Common myeloid progenitor, CD34-positive (primary cell): ENCODE measurements at places on chromosomes 7 and 10.

DNA sequence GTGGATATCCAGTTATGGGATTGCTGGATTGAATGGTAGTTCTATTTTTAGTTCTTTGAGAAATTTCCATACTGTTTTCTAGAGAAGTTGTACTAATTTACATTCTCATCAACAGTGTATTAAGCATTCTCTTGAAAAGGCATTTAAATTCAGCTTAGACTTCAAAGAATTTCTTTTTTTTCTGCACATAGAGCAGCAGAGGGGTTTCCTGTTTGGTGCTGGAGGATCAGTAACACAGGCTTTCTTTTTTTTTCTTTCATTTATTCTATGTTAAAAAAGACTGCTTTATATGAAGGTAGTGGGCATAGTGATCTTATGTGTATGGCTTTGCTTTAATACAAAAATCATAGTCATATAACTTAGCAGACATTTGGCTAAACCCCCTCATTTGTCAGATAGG is 47.6 kb upstream of the TARP start:
- H3K4me1 ChIP-seq = peaks cover 36% of the 10 kb centered on the region
- H3K36me3 ChIP-seq = no peaks in the 10 kb centered on the region
- H3K27me3 ChIP-seq = no peaks in the 10 kb centered on the region
- DNase-seq = no peak

DNA sequence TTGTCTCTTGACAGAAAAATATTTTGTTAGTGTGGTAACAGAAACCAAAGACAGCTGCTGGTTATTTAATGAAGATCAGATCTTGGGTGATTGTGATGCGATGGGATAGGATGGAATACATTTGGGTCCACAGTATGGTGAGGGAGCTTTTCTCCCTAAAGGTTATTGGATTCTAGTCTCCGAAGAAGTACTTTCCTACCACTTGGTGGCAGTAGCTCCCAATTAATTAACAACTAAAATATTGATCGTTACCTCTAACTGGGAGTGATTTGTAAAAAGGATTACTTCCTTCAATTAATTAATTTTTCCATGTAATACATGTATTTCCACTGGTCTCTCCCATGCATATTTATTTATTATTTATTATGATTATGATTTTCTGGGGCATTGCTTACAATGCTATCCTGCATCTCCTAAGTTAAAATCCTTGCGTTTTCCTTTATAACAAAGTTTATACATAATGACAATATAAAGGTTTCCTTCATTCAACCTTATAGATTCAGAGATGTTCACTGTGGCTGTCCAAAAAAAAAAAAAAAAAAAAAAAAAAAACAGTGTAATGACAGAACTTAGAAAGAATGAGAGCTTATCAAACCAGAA is 25.6 kb downstream of the TMEM196 start:
- no peaks in the 10 kb centered on the region for H3K27me3 ChIP-seq
- H3K27ac ChIP-seq = no peak overlapping the region
- no peak overlapping the region for H3K4me3 ChIP-seq
- H3K4me1 ChIP-seq = no peaks in the 10 kb centered on the region

DNA sequence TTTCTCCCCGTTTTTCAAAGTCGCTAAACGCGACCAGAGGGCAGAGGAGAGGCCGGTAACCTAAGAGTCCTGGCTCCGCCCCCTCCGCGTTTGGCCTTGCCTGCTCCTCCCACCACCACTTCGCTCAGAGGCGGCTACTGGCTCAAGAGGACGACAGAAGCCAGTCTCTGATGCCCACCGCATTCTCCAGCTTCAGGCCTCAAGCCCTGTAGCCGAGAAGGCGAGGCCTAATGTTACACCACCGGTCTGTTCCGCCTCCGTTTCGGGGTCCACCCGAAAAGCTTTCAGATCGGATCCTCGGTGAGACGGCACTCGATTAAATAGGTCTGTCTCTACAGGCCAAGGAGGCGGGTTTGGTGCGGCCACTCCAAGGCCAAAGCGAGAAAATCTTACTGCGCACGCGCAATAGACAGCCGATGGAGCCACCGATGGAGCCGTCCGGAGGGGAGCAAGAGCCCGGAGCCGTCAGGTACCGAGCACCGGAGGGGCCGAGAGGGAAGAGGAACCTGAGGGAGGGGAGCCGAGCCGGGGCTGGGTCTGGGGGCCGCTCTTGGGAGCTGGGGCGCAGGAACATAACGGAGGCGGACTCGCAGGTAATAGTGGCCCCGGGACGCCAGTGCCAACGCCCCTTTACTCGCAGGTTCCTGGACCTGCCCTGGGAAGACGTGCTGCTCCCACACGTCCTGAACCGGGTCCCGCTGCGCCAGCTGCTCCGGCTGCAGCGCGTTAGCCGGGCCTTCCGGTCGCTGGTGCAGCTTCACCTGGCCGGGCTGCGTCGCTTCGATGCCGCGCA is at the start of gene FBXL15:
TSS of gene FBXL15 (plus strand) at position 123 of the 793 bp plus-strand sequence. CDS start at position 417, 294 bp downstream.
- peak within 1 kb of the TSS; percentile 85 for H3K27ac ChIP-seq
- H3K4me1 ChIP-seq = peaks cover 35% of the 10 kb centered on the region
- peaks cover 23% of the 10 kb centered on the region for H3K36me3 ChIP-seq
- peak within 1 kb of the TSS; percentile 87 for H3K4me3 ChIP-seq

GRCh38 chr10:71236286-71236685 is 23.9 kb downstream of the UNC5B start:
- no peak overlapping the region for H3K27ac ChIP-seq
- no peaks in the 10 kb centered on the region for H3K27me3 ChIP-seq
- H3K4me1 ChIP-seq = peaks cover 35% of the 10 kb centered on the region
- no peak overlapping the region for H3K4me3 ChIP-seq
- DNase-seq = no peak

- H3K27me3 ChIP-seq = peaks cover 24% of the 10 kb centered on the region
- no peak overlapping the region for H3K4me3 ChIP-seq
- H3K36me3 ChIP-seq = no peaks in the 10 kb centered on the region
These were observed 66.9 kb downstream of the CDHR3 start for GRCh38 chr7:106029941-106030340.

DNA sequence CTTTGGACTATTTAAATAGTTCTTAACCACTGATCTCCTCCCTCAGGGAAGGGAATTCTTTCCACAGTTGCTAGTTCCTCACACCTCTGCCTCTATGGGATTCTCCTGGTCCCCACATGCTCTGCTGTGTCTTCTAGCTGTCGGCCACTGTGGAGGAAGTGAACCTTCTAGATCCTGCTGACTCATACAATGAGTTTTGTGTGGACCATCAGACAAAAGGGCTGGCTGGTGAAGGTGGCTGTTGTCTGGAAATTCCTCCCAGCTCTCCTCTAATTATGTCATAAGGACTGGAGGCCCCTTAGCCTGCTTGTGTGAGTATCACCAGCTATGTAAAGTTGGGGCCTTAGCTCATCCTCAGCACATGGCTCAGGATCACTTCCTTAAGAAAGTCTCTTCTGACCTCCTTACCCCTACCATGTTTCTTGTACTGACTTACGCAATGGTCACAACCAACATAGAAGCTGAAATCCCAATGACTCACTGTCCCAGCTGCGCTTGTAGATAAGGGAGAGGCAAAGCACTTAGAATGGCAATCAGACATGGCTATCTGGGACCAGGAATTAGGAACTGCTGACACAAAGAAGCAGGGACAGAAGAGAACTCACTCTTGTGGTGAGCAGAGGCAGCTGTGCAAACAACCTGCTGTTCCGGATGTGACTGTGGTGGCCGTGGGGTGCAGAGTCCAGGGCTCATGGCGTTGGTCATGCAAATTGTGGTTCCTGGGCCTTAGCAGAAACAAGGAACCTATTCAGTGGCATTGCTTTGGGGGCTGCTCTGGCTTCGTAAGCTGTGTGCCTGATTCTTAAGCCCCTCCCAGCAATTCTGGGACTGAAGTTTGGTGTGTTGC is 2.5 kb upstream of the MACC1 start:
- peak; percentile 100 for DNase-seq
- peaks cover 41% of the 10 kb centered on the region for H3K4me1 ChIP-seq
- no peaks in the 10 kb centered on the region for H3K36me3 ChIP-seq
- no peaks in the 10 kb centered on the region for H3K27me3 ChIP-seq
- no peak overlapping the region for H3K4me3 ChIP-seq

- H3K4me1 ChIP-seq = peaks cover 17% of the 10 kb centered on the region
- peaks cover 15% of the 10 kb centered on the region for H3K27me3 ChIP-seq
- peak overlapping the region; percentile 71 for H3K4me3 ChIP-seq
- no peaks in the 10 kb centered on the region for H3K36me3 ChIP-seq
- DNase-seq = peak; percentile 63
- no peak overlapping the region for H3K27ac ChIP-seq
These were observed 973 bp downstream of the SDK1 start for GRCh38 chr7:3301831-3302618.

GRCh38 chr10:96863922-96864543 is 31.9 kb downstream of the LCOR start:
- H3K27ac ChIP-seq = no peak overlapping the region
- no peak overlapping the region for H3K4me3 ChIP-seq
- H3K36me3 ChIP-seq = peaks cover 10% of the 10 kb centered on the region
- H3K27me3 ChIP-seq = no peaks in the 10 kb centered on the region
- DNase-seq = no peak

DNA sequence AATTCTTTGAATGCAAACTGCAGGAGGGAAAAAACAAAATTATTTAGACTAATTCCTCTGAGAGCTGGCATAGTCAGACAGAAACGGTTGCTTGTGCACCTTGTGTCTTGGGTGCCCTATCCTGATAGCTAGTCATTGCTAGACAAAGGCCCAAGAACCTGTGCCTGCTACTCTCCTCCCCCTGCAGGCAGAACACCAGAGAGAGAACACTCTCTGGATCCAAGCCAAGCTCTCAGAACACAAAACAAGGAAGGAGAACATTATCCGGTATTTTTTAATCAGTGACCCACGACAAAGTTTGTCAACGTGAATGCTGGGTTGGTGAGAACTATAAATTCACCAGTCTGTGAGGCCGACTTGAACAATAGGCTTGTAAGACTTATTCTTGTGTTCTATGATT is 18.8 kb upstream of the PPP1R9A start:
- H3K27me3 ChIP-seq = no peaks in the 10 kb centered on the region
- peaks cover 6% of the 10 kb centered on the region for H3K4me1 ChIP-seq
- H3K27ac ChIP-seq = no peak overlapping the region
- no peaks in the 10 kb centered on the region for H3K36me3 ChIP-seq

GRCh38 chr10:125846894-125847293 is 23.5 kb downstream of the BCCIP start:
- peaks cover 13% of the 10 kb centered on the region for H3K36me3 ChIP-seq
- no peaks in the 10 kb centered on the region for H3K27me3 ChIP-seq
- DNase-seq = no peak
- H3K4me3 ChIP-seq = no peak overlapping the region
- no peak overlapping the region for H3K27ac ChIP-seq

DNA sequence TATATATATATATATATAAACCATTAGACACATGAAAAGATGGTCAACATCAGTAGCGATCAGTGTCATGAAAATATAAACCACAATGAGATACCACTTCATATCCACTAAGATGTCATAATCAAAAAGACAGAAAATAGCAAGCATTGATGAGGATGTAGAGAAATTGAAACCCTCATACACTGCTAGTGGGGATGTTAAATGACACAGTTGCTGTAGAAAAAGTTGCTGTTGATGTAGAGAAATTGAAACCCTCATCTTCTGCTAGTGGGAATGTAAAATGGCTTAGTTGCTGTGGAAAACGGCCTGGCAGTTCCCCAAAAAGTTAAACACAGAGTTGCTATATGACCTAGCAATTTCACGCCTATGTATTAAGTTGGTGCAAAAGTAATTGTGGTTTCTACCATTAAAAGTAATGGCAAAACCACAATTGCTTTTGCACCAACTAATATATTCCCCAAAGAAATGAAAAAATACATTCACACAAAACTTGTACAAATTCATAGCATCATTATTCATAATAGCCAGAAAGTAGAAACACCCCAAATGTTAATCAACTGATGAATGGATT is 120.5 kb upstream of the ZWINT start:
- H3K27me3 ChIP-seq = no peaks in the 10 kb centered on the region
- H3K4me3 ChIP-seq = no peak overlapping the region
- no peaks in the 10 kb centered on the region for H3K4me1 ChIP-seq
- H3K36me3 ChIP-seq = no peaks in the 10 kb centered on the region
- H3K27ac ChIP-seq = no peak overlapping the region

DNA sequence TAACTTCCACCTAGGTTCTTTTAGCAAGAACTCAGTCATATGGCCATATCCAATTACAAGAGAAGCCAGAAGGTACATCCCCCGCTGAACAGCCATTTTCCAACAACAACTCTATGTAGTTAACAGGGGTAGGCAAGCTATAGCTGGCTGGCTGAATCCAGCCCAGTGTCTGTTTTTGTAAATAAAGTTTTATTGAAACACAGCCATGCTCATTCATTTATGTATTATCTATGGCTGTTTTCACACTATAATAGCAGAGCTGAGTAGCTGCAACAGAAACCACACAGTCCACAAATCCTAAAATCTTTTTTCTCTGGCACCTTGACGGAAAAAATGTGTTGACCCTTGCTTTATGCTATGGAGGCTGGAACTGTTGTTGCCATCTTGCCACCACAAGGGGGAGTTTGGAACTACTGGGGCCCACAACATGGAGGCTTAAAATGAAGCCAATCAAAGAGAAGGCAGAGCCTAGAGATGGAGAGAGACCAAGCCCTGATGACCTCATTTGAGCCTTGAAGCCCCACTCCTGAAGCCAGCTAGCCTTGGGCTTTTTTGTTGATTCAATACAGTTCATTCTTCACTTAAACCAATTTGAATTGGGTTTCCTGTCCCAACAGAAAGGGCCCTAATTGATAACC is 33.3 kb upstream of the XPNPEP1 start:
- H3K27ac ChIP-seq = no peak overlapping the region
- H3K27me3 ChIP-seq = no peaks in the 10 kb centered on the region
- H3K4me3 ChIP-seq = no peak overlapping the region

GRCh38 chr10:108791794-108792474 is 1131.4 kb downstream of the XPNPEP1 start:
- H3K4me3 ChIP-seq = no peak overlapping the region
- H3K27ac ChIP-seq = no peak overlapping the region
- H3K4me1 ChIP-seq = no peaks in the 10 kb centered on the region
- no peaks in the 10 kb centered on the region for H3K27me3 ChIP-seq
- no peaks in the 10 kb centered on the region for H3K36me3 ChIP-seq
- DNase-seq = no peak

DNA sequence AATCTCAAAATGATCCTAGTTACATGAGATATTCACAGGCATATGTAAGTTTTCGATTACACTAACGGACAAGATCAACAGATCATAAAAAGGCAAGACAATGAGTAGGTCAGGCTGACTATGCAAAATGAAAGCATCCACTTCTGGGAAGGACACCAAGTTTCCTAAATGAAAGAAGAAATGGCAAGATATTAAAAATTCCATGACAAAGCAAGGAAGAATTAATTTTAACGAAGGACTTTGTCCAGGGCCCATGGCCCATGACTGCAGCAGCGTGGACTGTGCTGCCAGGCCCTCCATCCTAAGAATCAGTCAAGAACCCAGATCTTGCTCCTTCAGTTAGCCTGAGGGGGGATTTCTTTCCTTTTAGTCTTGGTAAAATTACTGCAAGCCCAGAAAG is 182.4 kb upstream of the FRMD4A start:
- no peak overlapping the region for H3K4me3 ChIP-seq
- H3K27ac ChIP-seq = no peak overlapping the region
- DNase-seq = no peak
- H3K27me3 ChIP-seq = no peaks in the 10 kb centered on the region
- no peaks in the 10 kb centered on the region for H3K36me3 ChIP-seq
- peaks cover under 1% of the 10 kb centered on the region for H3K4me1 ChIP-seq

GRCh38 chr7:98974906-98975816 is 96.8 kb downstream of the TRRAP start:
- H3K36me3 ChIP-seq = peaks cover 97% of the 10 kb centered on the region
- DNase-seq = no peak
- H3K27ac ChIP-seq = no peak overlapping the region
- H3K4me1 ChIP-seq = no peaks in the 10 kb centered on the region
